ENCODE measurements at places on chromosomes 7 and 10.

DNA sequence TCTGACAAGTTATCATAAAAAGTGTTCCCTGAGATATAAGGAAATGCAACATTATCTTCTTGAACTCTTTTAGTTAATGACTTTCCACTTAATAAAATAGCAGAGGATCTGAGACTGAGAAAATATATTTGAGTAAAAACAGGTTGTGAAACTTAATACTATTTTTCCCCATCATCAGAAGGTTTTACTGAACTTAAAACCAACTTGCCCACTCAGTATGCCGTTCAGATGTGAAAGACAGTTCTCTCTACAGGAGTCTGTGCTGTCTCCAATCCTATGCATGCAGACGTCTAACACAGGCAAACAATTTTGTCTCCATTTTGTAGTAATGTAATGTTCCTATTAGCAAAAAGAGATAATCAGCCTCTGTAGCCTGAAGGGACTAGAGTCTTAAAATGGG, 38.2 kb upstream of the CYP2C18 start:
- no peak for DNase-seq

- no peak for DNase-seq
These were observed 161.0 kb downstream of the SKIDA1 start for GRCh38 chr10:21364196-21365114.

- DNase-seq: no peak
These were observed 31.2 kb downstream of the TSPAN14 start for GRCh38 chr10:80485076-80485945.

DNA sequence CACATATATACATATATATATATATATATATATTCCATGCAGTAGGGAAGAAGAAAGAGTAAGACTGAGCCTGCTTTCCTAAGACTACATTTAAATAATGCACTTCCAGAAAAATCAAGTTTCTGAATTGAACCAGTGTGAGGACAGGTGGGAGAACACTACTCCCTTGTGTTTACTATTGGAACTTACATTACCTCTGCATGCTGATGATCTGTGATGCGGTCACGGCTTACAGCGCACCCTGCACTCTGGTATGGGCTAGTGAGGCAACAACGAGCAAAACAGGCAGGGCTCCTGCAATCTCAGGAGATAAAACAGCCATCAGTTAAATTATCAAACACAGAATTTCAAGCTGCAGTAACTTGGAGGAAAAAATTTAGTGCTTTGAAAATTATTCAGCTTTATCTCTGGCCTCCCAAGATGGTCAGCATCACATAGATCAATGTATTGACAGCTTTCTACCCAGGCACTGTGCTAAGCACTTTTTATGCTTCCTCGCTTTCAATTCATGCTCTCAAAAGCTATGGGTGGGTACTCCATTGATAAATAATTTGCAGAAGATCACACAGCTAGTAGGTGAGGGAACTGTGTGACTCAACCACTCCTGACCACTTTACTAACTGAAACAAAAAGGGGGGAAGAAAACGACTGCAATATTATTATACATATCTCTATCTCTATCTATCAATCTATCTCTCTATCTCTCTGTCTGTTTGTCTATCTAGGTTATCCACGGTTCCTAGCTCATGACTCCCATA, 20.5 kb upstream of the SLC16A12 start:
- DNase-seq: no peak

- no peak for DNase-seq
These were observed 96.5 kb downstream of the DNAH11 start for GRCh38 chr7:21639206-21639868.

DNA sequence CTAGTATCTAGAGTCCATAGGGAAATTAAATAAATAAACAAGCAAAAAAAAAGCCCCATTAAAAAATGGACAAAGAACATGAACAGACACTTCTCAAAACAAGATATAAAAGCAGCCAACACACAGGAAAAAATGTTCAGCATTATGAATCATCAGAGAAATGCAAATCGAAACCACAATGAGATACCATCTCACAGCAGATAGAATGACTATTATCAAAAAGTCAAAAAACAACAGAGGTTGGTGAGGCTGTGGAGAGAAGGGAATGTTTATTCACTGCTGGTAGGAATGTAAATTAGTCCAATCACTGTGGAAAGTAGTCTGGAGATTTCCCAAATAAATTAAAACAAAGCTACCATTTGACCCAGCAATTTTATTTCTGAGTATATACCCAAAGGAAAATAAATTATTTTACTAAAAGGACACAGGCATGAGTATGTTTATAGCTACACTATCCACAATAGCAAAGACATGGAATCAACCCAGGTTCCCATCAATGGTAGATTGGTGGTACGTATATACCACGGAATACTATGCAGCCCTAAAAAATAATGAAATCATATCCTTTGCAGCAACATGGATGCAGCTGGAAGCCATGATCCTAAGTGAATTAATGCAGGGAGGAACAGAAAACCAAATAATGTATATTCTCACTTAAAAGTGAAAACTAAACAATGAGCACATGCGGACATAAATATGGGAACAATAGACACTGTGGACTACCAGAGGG, 366.5 kb upstream of the SEMA3C start:
- DNase-seq: peak; percentile 78

DNA sequence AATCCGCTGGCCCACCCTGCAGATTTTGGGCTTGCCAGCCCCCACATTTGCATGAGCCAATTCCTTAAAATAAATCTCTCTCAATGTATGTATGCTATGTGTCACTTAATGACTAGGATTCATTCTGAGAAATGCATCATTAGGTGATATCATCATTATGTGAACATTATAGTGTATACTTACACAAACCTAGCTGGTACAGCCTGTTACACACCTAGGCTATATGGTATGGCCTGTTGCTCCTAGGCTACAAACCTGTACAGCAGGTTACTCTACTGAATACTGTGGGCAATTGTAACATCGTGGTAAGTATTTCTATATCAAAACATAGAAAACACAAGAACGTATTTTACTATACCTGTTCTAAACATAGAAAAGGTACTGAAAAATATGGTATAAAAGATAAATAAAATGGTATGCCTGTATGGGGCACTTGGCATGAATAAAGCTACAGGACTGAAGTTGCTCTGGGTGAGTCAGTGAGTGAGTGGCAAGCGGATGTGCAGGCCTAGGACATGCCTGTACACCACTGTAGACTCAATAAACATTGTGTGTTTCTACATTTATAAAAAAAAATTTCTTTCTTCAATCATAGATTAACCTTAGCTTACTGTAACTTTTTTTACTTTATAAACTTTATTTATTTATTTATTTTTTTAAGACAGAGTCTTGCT, 135.9 kb downstream of the ABCA13 start:
- no peak for DNase-seq

DNA sequence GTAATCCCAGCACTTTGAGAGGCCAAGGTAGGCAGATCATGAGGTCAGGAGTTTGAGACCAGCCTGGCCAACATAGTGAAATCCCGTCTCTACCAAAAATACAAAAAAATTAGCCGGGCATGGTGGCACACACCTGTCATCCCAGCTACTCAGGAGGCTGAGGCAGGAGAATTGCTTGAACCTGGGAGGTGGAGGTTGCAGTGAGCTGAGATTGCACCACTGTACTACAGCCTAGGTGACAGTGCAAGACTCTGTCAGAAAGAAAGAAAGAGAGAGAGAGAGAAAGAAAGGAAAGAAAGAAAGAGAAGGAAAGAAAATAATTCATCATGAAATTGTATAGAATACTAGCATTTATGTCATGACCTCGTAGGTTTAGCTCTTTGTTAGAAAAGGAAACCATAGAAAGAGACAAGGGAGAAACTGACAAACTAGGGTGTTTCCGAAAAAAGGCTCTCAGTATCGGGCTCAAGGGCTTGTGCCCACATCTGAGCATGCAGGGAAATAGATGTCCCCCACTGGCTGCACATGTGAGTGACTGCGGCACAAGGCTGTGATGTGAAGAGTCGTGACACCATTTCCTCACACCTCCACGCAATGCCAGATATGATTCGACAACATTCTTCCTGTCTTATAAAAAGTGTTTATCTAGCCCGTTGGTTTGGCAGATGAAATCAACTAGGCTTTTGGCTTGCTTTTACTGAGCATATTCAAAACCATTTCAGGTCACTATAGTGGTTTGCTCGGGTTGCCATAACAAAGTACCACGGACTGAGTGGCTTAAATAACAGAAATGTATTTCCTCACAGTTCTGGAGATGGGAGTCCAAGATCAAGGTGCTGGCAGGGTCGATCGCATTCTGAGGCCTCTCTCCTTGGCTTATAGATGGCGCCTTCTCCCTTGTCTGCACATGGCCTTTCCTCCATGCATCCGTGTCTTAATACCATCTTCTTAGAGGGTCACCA, 2.0 kb downstream of the SRGN start:
- no peak for DNase-seq

- no peak for DNase-seq
These were observed 44.5 kb downstream of the CAMK1D start for GRCh38 chr10:12393831-12394230.

DNA sequence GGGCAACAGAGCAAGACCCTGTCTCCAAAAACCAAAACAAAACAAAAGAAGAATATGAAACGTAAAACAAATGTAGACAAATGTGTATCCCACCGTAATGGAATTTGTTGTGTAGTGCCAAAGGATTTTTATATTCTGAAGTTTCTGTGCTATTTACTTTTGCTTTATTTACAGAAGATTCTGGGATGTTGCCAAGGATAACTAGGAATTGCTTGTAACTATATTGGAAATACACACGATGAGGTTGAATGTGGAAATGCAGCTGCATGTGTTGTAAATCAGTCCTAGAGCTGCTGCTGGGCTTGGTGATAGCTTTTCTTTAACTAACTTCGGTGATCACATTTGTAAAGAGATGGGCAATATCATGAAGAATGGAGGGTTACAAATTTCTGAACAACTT, 39.5 kb downstream of the GALNT17 start:
- DNase-seq: no peak

DNA sequence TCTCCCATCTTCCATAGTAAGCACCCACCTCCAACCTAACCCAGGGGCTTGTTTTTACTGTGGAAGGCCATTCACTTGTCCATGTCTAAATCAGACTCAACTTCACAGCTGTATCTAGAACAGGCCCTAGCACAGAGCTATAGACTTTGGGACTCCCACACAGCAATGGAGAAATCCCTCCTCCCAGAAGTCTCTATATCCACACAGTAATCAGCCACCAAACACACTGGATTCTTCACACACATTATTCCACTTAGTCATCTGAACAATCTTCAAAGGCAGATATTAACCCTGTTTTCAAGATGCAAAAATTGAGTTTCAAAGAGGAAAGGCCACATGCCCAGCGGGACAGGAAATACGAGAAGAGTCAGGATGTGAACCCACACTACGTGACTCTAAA, 81.8 kb downstream of the MALSU1 start:
- DNase-seq: no peak

Data from non-pigmented ciliary epithelial cell (primary cell).